ENCODE measurements at places on chromosomes 3 and 15.

GRCh38 chr15:39455471-39455991 is 125.3 kb upstream of the THBS1 start:
- no peak for DNase-seq

- no peak for DNase-seq
Observed at GRCh38 chr3:50630877-50631276, 13.9 kb downstream of the MAPKAPK3 start.

DNA sequence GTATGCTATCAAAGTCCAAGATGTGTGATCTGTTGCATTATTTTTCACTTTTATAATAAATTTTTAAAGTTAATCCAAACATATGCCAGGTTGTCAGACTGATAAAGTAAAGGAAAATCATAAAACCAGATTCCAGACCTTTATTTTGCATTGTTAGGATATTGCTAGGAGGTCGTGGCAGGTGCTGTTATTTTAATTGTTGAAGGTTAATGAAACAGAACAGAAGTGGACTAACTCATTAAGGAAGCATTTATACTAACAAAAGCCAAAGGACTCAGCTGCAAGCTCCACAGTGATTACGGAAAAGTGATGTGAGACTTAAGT is 63.1 kb downstream of the DCLK3 start:
- DNase-seq, result no peak

DNA sequence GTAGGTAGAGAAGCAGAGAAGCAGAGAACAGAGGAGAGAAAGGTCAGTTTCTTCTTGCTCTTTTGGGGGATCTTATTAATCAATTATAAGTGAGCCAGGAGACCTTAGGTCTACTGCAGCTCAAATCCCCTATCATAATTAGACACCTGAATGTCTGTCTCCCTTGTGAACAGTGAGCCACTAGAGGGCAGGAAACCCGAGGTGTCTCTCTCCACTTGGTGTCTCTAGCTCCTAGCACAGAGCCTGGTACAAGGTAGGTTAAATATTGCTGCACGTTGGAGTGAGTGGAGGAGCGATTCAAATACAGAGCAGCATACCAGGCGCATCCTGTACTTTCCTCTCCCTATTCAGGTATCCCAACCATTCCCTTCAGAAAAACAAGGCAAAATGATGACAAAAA is 2.0 kb upstream of the ST8SIA2 start:
- peak; percentile 14 for DNase-seq

GRCh38 chr3:59994732-59995304 is 945.0 kb upstream of the CFAP20DC start:
- no peak for DNase-seq

GRCh38 chr3:41933154-41933676 is 28.7 kb downstream of the ULK4 start:
- DNase-seq, result no peak

DNA sequence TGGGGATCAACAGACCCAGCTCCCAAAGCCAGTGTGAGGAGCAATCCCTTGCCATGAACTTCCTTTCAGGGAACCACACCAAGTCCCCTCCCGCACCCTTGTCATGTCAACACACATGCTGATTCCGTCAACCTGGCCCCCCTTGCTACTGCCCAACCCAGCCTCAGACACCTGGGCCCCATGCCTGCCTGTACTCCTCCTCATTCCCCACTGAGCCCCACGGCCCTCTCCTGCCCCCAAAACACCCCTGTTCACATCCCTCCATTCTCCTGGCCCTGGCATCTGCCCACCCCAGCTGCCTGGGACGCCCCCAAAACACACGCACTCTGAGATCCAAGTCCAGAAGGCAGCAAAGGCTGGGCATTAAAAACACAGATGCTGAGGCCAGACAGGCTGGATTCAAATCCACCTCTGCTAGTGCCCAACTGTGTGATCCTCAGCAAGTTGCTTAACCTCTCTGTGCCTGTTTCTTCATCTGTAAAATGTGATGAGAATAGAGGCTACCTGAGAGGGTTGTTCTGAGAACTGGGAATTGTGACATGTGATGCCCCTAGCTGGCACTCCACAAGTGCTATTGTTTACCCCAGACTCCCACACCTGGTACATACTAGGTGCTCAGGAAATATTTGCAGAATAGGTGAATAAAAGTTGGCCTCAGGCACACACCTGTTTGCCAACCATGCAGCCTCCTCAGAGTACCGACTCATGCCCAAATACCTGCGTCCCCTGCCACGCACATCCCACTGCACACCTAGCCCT is 2.3 kb downstream of the PLXND1 start:
- DNase-seq, result no peak

DNA sequence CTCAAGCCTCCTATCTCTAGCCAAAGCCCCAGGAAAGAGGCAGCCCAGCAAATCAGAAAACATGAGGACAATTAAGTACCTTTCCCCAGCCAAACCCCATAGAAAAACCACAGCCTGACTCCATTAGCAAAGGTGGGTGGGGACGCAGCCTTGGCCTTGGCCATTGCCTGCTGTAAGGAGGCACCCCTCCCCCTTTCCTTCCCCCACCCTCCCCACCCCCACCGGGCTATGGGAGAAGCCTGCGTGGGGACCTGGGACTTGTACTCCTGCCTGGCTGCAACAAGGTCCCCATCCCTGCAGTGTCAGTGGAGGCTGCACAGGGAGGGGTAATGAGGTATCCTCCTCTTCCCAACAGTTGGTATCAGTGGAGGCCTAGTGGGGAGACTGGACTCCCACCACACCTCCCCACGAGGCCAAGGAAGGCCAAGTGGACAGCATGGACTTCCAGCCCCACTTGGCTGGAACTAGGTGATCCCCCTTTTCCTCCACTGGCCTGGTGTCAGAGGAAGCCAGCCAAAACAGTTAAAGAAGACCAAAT is 20.5 kb downstream of the PRR23E start:
- no peak for DNase-seq

DNA sequence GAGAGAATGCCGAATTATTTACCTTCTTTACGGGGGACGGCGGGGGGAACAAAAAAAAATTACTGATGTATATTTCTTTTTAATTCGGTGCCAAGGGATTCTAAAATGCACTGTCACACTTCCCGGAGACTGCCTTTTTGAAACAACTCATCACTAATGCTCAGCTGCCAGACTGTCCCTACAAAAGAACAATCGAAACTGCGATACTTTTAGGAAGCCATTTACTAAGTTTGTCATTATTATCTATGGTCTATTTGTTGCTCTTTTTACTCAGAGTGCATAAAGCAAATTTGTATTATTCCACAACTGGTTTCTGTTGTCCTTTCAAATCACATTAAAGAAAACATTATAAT is 60.8 kb downstream of the TM4SF4 start:
- no peak for DNase-seq

GRCh38 chr3:172213904-172214303 is 174.5 kb downstream of the FNDC3B start:
- DNase-seq, result no peak

GRCh38 chr15:58095415-58095814 is 29.9 kb upstream of the ALDH1A2 start:
- DNase-seq, result no peak

DNA sequence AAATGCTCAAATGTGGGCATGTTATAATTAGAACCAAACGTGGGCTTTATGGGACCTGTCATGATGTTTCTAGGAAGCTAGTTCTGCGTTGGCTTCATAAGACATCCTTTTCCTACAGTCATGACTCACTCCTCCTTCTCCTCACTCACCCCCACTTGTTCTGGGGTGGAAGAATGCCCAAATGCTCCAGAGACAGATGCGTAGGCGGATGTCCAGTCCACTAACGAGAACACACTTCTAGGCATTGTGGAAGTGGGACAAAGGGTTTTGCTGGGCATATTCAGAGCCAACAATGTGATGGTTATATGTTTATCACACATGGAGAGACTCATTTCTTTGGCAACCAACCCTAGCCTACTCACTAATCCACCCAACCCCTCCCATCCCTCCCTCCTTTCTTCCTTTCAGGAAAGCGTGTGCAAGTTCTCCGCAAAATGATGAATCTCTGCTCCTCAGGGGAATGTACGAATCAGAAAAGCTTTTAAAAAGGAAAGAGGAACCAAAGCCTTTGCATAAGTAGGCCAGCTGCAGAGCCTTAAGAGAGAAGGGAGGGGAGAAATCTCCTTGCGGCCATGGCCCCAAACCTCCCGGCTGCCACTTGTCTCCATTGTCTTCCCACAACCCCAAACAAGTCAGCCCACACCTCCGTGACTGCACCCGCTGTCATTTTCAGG is 123.0 kb upstream of the SPRED1 start:
- DNase-seq, result peak; percentile 89

DNA sequence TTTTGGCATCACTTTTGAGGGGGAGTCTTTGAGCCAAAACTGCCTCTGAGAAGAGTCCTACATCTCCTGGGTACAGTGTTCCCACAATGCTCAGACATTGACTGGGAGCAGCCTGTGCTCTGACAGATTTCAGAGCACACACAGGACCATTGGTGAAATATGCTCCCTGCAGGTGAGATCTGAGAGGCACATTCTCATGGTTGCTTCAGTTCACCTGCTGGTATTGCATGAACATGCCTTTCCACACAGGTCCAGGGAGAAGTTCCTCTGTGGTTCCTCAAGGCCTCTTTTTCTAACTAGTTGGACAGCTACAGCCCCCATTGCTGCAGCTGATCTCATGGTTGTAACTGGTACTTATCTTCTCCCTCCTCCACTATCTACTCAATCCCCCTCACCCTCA is 37.0 kb downstream of the FOXL2 start:
- no peak for DNase-seq

GRCh38 chr3:14852717-14853116 is 34.0 kb downstream of the FGD5 start:
- DNase-seq, result no peak

Measured in putamen (tissue), 1 donor.